ENCODE measurements at places on chromosomes 13 and 19. TPM values are rescaled to one million over a fixed set of nuclear protein-coding genes. Genes with fewer than 3 reads are reported as not detected.

The FOXO1 gene
- 16.4 TPM for total RNA-seq

The S1PR4 gene
- total RNA-seq, result 0.73 TPM

The NLRP5 gene
- not detected for total RNA-seq

The EDDM13 gene
- total RNA-seq, result 2.5 TPM

The NOVA2 gene
- total RNA-seq, result 9.7 TPM

The CGB7 gene
- total RNA-seq, result 0.53 TPM

The ZNF17 gene
- 3.2 TPM for total RNA-seq

All from mammary microvascular endothelial cell (primary cell).